ENCODE measurements at places on chromosomes 2 and 18. TPM values are rescaled to one million over a fixed set of nuclear protein-coding genes. Genes with fewer than 3 reads are reported as not detected.

Gene SFTPB
- polyA plus RNA-seq = 0.08 TPM

Gene PLCD4
- polyA plus RNA-seq = 63.0 TPM

Gene CD8B2
- polyA plus RNA-seq = 0.04 TPM

Gene KATNAL2
- 6.8 TPM for polyA plus RNA-seq

DNA sequence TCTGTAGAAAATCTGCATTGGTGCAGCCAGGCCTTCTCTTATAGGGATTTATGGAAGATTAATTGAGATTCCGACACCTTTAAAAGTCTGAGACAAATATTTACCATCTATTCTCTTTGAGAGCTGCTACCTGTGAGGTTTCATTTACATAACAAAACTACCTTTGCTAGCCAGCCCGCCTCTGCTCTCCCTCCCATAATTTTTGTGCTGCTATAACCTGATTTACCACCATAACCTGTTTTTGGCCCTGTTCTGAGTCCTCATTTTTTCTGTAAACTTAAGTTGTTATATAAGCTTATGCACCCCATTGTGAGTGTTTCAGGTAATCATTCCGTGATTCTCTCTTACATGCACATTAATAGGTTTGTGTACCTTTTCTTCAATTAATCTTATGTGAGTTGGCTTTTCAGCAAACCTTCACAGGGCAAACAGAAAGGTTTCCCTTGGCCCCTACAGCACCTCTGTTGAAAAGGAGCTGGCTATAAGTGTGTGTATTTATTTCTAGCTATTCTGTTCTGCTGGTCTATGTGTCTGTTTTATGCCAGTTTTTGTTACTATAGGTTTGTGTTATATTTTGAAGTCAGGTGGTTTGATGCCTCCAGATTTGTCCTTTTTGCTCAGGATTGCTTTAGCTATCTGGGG is 114.9 kb upstream of the XIRP2 start:
- no peak for DNase-seq

- DNase-seq = no peak
These were observed 2.4 kb downstream of the EPAS1 start for GRCh38 chr2:46299365-46300263.

GRCh38 chr2:217707131-217707611 is 295.6 kb downstream of the TNS1 start:
- no peak for DNase-seq

Gene TUBA4B
- 0.20 TPM for polyA plus RNA-seq

- DNase-seq = no peak
These were observed 81.4 kb upstream of the LPIN2 start for GRCh38 chr18:3094338-3094684.
